NCI-H2227 treated with DMSO at 0.1 percent for 48 hours (cell line): ENCODE measurements at places on chromosomes 12 and 14.

DNA sequence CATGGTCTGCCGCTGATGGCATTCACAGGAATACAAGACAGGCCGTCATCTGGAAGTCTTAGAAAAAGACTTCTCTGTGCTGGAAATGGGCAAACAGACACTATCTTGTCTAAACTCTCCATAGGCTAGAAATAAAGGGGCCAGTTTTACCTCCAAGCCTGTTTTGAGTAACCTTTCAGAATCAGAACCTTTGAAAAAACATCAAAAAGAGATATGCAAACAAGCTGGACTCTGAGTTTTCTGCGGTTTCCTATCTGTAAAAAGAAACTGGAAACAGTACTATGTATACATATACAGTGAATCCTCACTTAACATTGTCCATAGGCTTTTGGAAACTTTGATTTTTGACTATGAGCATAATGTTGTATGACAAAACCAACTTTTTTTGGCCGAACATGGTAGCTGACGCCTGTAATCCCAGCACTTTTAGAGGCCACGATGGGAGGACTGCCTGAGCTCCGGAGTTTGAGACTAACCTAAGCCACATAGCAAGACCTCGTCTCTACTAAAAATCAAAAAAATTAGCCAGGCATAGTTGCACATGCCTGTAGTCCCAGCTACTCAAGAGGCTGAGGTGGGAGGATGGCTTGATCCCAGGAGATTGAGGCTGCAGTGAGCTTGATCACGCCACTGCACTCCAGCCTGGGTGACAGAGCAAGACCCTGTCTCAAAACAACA is 92.9 kb upstream of the MAX start:
- no peak for DNase-seq

- no peak for DNase-seq
Observed at GRCh38 chr12:6458281-6459003, 6.6 kb downstream of the TAPBPL start.

DNA sequence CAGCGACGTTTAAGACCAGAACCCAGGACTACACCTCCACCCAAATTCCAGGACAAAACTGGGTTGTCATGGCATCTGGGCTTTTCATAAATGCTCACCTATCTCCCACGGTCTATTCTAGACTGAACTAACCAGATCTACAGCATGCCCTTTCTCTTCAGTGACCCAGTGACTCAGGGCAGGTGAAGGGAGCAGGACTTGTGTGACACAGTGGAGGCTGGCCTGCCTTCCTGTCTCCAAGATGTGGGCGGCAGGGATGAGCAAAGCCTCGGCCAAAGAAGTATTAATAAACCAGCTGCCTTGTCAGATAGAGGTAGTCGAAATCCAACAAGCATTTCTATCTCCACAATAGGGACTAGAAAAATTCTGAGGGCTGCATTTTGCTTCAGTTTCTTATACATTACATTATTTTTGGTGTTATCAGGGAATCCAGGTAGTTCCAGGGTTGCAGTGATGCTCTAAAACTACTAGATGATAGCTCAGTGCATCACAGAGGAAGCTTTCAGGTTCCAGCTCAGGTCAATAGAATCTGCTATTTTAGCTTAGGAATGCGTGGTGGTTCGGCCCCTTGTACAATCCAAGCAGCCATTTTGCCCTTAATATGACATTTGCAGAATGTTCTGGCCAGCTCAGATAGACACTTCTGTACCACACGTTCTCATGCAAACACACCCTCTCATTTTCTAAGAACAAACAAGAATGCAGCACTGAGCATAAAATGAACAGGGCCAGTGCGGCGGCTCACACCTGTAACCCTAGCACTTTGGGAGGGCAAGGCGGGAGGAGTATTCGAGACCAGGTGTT is 4.2 kb upstream of the GLRX5 start:
- no peak for DNase-seq

- DNase-seq = peak; percentile 4
Observed at GRCh38 chr12:90253674-90254181, 545.1 kb upstream of the ATP2B1 start.

- DNase-seq = no peak
Observed at GRCh38 chr12:570921-571794, 92.1 kb downstream of the NINJ2 start.

GRCh38 chr12:4213471-4213870 is 60.1 kb upstream of the CCND2 start:
- no peak for DNase-seq

- DNase-seq = no peak
Observed at GRCh38 chr12:66329941-66330340, 27.6 kb downstream of the HELB start.

DNA sequence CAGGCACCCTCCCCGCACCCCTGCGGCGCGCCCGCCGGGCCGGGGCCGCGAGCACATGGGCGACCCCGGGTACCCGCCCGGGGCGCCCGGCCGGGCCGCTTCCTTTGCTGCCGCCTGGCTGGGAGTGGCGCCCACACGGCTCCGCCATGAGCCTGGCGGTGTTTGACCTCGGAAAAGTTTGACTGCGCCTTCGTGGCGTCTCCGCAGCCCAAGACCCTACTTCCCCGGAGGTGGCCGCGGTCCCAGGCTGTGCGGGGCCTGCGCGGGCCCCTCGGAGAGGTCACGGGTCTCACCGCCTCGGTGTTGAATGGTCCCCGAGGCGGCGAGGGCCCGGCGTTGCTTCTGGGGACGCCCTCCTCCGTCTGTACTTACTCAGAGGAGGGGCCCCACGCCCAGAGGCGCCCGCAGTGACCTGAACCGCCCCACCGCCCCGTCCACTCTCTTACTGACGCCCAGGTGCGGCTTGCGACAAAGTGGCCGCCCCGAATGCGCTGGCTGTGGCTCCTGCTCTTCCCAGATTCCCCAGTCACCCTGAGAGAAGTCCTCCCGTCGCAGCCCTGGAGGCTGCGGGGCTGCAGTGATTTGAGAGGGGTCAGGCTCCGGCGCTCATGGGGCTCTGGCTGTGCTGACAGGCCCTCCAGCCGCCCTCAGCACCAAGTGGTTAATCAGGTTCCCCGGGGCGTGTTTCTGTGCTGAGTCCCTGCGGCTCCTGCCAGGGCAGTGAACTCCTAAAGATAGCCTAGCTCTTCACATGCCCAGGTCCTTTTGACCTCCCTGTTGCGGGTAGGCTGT is 5.8 kb downstream of the KMT5A start:
- no peak for DNase-seq

- peak; percentile 55 for DNase-seq
Observed at GRCh38 chr12:89529738-89530137, 3.9 kb upstream of the POC1B start.

DNA sequence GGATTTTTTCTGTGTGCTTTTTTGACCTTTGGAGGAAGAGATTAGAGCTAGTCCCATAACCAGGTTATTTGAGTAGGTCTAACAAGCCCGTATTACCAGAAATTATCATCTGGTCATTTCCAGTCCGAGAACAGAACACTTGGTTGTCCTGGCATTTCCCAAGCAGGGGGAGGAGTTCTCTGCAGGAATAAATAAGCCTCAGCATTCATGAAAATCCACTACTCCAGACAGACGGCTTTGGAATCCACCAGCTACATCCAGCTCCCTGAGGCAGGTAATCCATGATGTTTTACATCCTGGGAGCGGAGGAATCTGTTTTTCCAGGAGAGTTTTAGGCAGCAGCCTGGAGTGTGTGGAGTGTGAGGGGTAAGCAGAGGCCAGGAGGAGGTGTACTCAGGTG is at the start of gene SERPINA3:
SERPINA3 (plus strand) TSS at position 218 of the 400 bp plus-strand sequence. CDS start 2,051 bp downstream, outside the sequence.
- DNase-seq = no peak

DNA sequence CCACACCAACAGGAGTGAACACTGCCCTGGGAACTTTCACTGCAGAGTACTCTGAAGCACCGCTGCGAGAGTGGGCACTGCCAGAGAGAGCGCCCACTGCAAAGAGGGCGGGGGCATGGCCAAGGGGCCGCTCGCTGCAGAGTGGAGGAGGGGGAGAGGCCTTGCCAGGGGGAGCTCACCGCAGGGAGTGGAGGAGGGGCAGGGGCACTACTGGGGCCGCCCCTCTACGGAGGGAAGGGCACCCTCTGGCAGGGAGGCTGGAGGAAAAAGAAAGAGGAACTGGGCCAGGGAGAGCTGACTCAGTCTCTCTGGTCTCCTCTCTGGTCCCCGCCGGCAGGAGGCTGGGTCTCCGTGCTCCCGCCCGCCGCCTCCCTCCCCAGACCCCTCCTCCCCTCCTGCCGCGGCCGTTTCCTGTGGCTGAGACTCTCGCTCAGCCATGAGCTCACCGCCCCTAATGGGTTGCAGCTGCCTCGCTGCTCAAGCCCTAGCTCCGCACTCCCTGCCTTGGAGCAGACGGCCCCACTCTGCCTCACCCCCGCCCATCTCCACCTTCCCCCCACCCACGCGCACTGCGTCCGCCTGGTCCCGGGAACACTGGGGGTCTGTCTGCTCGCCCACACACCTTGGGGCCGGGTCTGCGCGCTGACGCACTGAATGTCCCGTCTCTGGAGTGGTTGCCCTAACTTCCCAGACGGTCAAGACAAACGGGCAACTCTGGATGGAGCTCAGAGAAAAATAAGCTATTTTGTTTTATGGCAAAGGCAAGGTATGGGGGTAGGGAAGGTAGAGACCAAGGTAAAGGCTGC is 1.3 kb downstream of the ARHGEF40 start:
- peak; percentile 80 for DNase-seq

DNA sequence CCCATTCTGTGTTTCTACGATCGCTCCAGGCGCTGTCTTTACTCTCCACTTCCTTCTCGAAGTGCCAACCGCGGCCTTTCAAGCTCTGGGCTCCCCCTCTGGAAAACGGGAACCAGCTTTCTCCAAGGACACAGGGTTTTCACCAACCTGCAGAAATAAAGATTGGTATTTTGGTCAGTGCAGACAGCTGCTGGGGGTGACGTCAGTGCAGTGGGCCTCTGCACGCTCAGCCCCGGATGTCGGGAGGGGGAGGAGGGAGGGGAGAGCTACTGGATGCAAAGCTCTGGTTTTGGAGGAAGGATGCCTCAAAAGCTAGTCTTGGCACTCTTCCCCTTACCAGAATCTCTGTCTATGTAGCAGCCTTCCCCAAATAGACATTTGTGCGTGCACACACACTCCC is 19.9 kb downstream of the HRK start:
- peak; percentile 44 for DNase-seq

DNA sequence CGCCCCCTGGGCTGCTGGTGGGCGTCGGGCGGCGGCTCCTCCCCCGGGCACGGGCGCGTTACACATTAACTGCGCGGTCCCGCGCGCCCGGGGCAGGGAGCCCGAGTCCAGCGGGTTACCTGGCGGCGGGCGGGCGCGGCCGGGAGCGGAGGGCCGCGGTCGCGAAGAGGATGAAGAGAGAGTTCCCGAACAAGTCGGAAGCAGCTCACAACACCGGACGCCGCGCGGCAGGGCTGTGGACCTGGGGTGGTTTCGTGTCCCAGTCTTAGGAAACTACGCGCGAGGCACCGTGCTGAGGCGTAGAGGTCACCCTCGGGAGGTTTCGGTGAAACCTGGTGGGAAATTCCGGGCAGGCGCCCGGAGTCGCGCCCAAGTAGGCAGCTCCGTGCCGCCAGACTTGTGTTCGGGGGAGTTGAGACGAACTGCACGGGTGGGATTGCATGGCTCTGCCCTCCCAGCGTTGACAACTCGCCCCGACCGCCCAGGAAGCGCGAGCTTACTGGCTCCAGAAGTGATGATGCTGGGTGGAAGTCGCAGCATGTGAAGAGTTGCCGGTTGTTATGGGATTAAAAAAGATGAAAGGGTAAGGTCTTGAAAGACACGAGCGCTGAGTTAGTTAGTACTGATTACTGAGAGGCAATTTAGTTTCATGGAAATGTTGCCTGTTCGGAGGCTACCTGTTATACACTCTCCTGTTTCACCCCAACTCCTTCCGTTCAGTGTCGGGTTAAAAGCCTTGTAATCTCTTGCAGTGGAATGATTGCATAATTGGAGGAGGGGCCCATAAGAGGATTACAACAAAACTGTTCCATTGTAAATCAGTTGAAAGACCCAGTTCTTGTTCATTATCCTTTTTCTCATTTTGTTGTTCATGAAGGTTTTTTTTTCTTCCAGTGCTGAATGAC is 879 bp downstream of the RAB3IP start:
- DNase-seq = peak; percentile 59

GRCh38 chr12:58819345-58819744 is 101.0 kb downstream of the LRIG3 start:
- no peak for DNase-seq

DNA sequence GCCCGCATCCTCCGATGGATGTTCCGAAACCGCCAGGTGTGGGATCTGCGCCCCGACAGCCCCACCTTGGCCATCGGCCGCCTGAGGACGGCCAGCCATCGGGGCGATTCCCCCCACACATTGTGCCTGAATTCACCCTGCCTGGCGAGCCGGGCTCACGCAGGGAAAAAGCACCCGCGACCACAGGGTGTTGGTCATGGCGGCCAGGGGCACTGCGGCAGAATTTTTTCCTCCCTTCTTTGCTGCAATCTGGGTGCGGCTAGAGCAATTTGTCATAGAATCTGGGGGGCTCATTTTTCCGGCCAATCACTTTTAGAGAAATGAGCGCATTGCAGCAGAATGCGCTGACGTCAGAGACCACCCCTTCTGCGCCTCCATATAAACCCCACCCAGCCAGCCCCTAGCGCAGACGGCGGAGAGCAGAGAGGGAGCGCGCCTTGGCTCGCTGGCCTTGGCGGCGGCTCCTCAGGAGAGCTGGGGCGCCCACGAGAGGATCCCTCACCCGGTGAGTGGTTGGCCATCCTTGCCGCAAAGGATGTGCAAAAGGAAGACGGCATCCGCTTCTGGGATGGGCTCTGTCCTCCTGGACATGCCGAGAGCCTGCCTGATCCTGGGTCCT is at the start of gene MEG3:
MEG3 (plus strand) TSS at position 406 of the 619 bp plus-strand sequence.
- no peak for DNase-seq

- peak; percentile 65 for DNase-seq
Observed at GRCh38 chr12:85575120-85576096, 260.8 kb downstream of the RASSF9 start.

- peak; percentile 9 for DNase-seq
Observed at GRCh38 chr14:65373671-65374039, 38.9 kb upstream of the FUT8 start.

GRCh38 chr14:74190927-74191575 is 48.2 kb upstream of the VSX2 start:
- peak; percentile 13 for DNase-seq

DNA sequence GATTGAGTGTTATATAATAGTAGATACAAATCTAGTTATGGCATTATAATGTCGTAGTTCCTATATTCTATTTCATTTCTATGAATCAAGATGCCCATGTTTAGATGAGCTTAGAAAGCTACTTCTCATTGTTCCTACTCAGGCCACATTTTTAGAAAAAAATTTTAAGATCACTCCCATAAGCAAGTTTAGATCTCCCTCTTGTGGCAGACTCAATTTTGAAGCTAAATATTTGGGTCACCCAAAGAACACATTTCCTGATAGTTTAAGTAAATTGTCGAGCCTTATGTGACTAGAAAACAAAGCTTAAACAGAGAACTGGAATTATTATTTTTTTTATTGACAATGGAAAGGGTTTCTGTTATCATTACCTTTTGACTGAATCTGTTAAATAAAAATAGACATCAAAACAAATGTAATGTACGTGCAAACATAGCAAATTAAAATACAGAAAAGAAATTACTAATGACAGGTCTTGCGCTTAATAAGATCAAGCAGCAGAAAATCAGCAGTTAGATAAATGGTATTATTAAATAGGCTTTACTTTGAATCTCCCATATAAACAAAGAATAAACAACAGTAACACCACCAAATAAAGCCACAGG is 180.2 kb downstream of the ACSS3 start:
- peak; percentile 67 for DNase-seq

- DNase-seq = no peak
Observed at GRCh38 chr12:98678236-98678945, 33.3 kb downstream of the APAF1 start.

- DNase-seq = no peak
Observed at GRCh38 chr12:67484791-67485480, 163.6 kb upstream of the DYRK2 start.
